ENCODE measurements at places on chromosomes 3 and 15.

DNA sequence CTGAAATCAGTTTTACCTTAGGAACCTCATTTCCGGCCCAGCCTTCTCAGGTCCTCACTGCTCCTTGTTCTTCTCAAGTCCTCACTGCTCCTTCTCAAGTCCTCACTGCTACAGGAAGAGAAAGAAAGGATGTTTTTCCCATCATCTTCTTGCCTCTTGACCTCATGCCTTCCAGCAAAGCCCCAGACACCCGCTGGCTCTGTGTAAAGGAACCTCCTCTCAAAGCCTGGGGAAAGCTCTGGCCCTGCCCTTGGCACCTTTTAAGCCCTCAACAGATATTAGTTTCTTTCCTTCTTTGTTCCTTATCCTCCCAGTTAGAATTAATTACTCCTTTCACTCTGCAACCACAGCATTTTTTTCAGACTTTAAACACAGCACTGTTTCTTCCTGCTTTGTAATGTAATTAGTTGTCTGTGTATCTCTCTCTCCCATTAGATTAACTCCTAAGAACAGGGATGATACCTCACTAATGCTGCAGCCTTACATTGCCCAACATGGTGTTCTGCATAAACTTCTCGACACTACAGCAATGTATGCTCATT, 4.0 kb upstream of the WDR49 start:
- no peak for DNase-seq

- no peak for DNase-seq
Measured at GRCh38 chr15:74179983-74180880, 6.7 kb downstream of the ISLR start.

GRCh38 chr3:122642935-122643334, 37.7 kb upstream of the PARP14 start:
- no peak for DNase-seq

DNA sequence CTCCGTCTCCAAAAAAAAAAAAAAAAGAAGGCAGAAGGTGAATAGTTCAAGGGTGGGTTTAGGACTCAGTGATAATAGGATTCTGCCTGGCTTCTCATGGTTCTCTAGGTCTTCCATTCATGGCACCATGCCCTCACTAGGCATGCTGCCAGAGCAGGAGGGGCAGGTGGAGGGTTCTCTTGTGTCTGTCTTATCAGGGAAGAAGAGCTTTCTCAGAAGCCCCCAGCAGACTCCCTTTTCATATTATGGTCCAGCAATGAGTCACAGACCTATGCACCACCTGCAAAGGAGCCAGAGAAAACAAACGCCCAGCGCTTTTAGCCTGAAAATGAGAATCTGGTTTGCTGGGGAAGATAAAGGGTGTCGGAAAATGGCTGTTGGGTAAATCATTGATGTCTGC, 3.0 kb downstream of the CCR2 start:
- no peak for DNase-seq

DNA sequence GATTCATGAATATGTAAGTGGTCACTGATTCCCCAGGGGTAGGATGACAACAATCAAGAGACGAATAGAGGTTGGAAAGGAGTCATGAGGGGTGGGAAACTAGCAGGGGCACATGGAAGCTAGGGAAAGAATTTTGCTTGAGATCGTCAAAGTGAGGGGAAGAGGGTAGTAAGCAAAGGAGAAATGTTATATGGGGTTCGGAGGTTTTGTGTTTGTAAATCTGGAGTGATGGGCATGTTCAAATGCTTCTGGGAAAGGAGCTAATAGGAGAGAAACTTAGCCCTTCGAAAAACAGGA, 7.9 kb downstream of the RPL14 start:
- DNase-seq = no peak

DNA sequence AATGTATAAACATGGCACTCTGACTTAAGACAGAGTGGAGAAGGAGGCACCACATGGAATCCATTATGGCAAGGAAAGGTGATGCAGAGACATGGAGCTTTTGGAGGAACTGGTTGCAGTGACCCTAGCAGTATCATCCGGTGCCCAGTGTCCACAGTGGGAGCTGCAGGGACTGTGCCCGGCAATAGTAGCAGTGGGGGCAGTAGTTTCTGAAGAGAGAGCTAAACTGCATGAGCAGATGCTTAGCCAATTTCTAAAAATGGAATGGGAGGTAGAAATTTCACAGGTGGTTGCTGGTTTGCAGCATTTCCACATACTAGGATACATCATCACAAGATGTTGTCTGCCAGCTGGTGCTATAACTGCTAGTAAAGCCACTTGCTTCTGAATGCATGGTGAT, 7.8 kb upstream of the TM2D3 start:
- DNase-seq = no peak

DNA sequence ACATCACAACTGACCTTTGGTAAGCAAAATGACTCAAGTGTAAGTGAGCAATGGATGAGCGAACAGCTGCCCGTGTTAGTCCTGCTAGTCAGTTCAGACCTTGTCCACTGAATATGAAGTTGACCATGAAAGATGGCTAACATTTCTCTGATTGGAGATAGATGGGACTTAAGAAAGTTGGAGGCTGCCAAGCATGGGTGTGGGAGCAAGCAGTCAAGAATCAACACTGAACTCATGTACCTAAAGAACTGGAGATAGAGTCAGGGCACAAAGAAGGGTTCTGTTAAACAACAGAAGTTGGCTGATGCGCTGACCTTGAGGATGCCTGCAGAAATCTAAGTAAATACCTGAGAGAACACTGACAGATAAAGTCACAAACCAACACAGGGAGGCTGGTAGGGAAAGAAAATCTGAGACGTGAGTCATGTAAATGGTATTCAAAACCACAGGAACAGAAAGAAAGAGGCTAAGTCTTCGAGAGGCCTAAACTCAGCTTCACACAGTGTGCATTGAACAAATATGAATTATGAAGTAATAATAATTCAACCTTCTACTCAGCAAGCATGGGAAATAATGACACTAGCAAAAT, 30.7 kb upstream of the ANPEP start:
- DNase-seq = no peak

GRCh38 chr3:123805504-123805903, 78.6 kb downstream of the MYLK start:
- no peak for DNase-seq

DNA sequence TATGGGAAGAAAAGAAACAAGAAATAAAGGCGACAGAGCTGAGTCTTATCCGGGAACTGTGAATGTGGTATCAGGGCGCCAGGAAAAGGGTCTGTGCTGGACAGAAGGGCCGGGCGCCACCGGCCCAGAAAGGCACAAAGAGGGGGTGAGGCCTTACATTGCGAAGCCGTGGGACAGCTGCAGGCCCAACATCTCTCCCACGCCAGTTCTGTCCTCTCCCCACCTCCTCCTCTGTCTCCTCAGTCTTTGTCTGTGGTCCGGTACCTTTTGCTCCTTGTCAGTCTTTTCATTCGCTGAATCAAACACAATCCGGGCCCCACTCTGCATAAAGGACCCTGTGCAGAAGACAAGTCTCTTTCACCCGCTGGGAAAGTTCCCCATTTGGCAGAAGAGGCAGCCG, 81.8 kb downstream of the LRIG1 start:
- no peak for DNase-seq

- no peak for DNase-seq
Measured at GRCh38 chr15:63351170-63351569, 30.5 kb downstream of the CA12 start.

DNA sequence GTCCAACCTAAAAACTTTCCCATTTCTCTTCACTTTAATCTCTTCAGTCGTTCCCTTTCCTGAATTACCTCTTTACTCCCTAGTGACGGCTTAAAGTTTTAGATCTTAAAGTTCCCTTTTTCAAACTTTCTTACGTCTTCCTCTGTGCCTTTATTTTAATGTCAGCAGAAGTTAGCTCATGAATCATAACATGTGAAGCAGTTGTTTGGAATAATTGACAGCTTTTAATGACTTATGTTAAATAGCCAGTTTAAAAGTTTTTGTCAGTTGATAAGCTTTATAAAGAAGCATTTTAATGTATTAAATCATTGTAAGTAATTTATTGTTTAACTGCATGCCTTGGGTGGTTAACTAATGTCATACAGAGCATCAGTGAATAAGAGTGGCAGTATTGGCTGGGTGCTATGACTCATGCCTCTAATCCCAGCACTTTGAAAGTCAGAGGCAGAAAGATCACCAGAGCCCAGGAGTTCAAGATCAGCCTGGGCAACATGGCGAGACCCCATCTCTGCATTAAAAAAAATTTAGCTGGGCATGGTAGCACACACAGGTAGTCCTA, 33.9 kb downstream of the PIK3CA start:
- no peak for DNase-seq

- no peak for DNase-seq
Measured at GRCh38 chr15:84752700-84753099, 4.3 kb downstream of the ZNF592 start.

- DNase-seq = peak; percentile 3
Measured at GRCh38 chr3:48187579-48188265, 495 bp downstream of the CDC25A start.

GRCh38 chr3:124926426-124927101, 8.0 kb downstream of the MUC13 start:
- no peak for DNase-seq

- no peak for DNase-seq
Measured at GRCh38 chr3:10557781-10558373, 52.5 kb upstream of the ATP2B2 start.

DNA sequence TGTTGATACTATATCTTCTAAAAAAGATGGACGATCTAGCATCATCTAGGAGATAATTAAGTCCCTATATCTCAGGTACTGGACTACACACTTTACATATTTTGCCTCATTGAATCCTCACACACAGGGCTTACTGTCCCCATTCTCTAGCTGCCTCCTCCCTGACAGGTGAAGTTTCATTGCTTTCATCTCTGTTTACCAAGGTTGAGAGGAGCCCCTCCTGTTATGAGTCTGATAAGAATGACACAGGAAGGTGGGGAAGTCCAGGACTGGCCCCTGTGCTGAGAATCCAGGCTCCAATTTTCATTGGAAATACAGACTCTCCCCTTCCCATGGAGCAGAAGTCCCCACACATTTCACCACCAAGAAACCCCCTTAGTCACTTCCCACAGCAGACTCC, 105.2 kb downstream of the XXYLT1 start:
- DNase-seq = no peak

DNA sequence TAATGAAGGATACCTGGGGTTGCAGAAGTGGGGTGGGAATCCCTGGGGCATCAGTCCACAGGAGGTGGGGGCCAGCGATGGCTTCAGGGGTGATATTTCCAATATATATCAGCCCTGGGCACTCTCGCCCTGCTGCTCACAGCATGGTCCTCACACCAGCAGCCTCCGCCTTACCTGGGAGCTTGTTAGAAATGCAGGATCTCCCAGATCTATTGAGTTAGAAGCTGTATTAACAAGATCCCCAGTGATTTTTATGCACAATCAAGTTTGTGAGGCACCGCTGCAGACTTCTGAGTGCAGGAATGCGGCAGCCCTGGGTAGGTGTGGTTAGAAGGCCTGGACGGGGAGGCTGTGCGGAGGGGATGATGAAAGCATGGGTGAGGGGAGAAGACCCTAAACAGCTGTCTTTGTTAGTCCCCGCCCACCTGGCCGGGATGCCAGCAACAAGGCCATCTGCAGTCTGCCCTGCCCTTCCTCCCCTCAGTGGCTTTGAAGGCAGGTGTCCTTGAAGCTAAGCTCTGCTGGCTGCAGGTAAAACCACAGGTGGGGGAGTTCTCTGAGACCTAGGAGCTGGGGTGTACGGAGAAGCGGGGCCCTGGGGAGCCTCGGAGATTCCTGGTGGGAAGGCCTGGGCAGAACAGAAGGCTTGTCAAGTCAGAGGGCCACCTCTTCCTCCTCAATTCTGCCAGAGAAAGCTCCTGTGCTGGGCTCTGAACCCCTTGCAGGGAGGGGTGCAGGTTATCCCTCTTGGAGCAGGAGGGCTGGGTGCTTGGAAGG, 11.4 kb downstream of the FAM107A start:
- no peak for DNase-seq

DNA sequence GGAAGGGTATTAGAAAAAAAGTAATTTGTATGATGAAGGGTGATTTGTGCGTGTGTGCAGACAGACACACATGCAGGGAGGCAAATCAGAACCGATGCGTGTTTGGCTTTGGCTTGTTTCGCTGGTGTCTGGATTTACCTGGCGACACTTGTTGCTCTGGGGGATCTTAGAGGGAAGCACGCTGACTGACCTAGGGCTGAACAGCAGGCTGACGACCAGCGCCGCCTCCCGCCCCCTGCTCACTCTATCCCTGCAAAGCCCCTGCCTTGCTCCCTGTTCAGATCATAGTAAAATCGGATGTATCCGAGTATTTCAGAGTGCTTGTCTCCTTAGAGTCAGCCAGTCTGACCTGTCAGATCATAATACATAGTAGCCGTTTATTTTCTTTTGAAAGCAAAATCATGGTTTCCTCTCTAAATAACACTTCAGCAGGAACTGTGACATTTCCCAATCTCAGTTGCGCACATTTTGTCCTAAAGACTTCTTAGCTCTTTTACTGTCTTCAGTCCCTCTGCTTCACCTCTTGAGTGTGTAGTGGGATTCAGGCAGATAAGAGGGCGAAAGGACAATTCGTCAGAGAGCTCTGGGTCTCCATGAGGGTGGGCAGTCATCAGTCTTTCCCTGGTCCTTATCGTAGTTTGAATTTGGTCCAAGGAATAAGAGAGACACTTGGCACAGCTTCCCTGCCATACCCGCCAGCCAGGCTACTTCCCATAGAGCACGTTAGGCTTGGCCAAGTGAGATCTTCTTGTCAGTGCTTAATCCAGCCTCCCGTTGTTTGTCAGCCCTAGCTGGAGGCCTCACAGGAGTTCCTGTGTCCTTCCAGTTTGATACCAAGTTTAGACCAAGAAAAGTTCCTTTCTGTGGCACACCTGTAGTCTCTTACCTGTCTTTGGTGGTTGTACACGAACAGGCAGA, 97.4 kb downstream of the PGPEP1L start:
- no peak for DNase-seq

DNA sequence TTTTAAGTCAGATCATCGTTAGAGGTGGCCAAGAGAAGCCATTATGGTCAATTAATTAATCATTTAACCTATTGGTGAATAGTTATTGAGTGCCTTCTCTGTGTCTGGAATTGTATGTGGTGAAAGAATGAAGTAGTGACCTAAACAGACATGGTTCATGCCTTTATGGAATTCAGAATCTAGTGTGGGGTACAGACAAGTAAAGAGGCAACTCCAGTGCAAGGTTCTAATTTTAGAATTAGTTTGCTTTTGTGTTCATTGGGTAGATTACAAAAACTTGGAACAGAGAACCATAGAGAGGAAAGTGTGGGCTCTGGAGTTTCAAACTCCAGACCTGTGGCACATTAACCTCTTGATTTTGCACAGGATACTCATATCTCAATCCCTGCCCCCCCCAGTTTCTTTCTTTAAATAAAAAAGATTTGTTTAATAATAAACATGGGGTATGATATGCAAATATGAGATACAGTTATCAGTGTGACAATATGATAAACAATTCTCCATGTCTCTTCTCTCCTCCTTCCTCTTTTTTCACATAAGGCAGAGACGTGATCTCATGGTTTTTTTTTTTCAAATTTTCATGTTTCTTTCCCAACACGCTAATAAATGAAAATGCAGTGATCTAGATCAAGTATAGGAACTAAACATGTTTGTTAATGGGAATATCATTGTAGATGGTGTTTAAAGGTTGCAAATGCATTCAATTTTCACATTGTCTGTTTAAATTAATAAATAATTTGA, 117.9 kb downstream of the MITF start:
- no peak for DNase-seq
